Kidney (tissue), 22 donors: ENCODE measurements at places on chromosomes 2 and 18. TPM values are rescaled to one million over a fixed set of nuclear protein-coding genes. Genes with fewer than 3 reads are reported as not detected.

The PKDCC gene
- polyA plus RNA-seq: 28.1 TPM

DNA sequence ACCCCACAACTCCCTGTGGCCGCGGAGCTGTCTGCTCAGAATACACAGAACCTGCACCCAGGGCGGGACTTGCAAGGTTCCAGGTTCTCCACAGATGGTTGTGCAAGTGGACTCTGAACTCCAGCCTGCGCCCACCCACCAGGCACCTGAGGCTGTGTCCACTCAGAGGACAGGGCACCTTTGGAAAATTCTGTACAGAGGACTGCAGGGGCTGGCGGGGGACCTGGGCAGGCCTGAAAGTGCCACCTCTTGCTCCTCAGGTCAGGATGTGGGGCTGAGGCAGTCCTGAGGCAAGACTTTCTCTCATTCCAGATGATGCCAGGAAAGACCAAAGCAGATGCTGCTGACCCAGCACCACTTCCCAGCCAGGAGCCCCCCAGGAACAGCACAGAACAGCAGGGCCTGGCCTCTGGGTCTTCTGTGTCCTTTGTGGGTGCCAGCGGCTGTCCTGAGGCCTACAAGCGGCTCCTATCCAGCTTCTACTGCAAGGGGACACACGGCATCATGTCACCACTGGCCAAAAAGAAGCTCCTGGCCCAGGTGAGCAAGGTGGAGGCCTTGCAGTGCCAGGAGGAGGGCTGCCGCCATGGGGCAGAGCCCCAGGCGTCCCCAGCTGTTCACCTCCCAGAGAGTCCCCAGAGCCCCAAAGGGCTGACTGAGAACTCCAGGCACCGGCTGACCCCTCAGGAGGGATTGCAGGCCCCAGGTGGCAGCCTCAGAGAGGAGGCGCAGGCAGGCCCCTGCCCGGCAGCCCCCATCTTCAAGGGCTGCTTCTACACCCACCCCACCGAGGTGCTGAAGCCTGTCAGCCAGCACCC, 14.4 kb downstream of the ARID5A start:
- DNase-seq: no peak

GRCh38 chr18:78793313-78794070, 186.1 kb upstream of the SALL3 start:
- DNase-seq: no peak

The DTNB gene
- polyA plus RNA-seq: 23.0 TPM

GRCh38 chr2:48717846-48718245, 37.7 kb downstream of the LHCGR start:
- no peak for DNase-seq

GRCh38 chr2:149313512-149313972, 16.8 kb upstream of the LYPD6 start:
- DNase-seq: peak; percentile 80

DNA sequence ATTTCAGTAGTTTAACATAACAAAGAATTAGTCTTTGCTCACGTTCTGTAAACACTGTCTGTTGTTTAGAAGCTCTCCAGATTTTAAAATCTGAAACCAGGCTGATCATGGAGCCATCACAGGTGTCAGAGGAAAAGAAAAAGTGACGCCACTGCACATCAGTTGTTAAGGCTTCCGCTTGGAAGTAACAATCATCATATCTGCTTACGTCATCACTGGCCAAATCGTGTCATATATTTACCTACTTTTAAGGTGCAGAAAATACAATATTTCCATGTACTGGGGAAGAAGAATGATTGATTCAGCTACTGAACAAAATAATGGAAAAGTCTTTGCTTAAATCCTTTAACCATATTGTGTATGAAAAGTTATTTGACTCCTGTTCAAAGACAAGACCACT, 382.6 kb upstream of the MC4R start:
- no peak for DNase-seq

The NGEF gene
- polyA plus RNA-seq: 5.3 TPM

The TUBA4B gene
- polyA plus RNA-seq: 15.4 TPM

GRCh38 chr2:28730641-28731146, 20.9 kb upstream of the PPP1CB start:
- no peak for DNase-seq

The CRYGD gene
- not detected for polyA plus RNA-seq

- no peak for DNase-seq
These were observed 17.4 kb downstream of the ASB18 start for GRCh38 chr2:236246711-236247246.

DNA sequence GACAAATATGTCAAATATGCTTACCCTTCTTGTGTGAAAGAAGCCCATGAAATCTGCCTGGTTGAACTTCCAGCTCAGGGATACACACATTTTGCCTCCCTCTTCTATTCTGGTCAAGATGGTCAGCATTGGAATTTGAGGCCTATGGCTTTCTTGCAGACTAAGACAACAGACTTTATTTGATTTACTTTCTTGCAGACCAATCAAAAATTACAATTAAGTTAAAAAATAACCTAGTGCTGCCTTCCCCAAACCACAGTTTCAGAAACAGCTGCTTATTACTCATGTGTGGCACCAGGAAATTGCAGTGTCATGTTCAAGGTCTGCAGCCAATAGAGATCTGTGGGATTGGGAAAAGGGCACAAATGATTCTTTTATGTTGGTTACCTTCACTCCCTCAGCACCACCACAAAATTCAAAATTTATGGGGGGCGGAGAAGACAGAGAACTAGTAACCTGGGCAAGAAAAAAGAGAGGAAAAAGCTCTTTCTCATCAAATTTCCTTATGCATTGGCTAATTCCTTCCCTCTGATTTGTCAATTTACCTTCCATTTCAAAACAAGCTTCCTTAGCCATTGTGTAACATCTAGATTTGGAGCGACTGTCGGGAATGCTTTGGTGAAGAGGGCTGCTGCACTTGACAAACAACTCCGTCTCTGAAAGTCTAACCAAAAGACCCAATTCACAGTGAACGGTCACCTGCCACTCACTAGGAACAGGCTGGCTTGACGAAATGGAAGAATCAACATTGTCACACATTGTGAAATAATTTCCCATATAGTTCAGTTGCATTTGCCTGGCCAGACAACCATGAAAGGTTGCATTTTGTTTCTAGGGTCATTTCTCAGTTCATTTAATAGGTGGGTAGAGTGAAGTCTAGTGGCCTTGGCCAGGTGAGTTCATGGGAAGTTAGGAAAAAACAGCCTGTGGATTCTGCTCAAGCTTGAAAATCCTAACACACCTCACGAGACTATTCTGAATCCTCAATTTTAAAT, 100.4 kb upstream of the FZD5 start:
- no peak for DNase-seq

The CHPF gene
- 57.3 TPM for polyA plus RNA-seq

DNA sequence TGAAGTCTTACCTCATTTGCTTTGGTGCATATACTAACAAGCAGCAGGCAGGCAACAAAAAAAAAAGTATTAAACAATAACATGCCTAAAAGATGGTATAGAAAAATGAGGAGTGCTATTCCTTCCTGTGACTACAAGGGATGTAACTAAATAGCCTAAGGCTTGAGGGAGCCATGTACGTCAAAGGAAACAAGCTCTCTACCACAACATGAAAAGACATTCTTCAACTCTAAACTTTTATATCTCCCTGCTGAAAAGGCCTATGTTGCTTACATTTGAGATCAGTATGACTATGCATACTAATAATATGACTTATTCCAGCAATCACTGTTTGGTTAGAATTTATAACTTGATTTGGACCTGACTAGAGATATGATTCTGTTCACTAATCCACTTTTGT, 347.9 kb downstream of the ADCYAP1 start:
- no peak for DNase-seq

The COL5A2 gene
- polyA plus RNA-seq: 3.6 TPM

DNA sequence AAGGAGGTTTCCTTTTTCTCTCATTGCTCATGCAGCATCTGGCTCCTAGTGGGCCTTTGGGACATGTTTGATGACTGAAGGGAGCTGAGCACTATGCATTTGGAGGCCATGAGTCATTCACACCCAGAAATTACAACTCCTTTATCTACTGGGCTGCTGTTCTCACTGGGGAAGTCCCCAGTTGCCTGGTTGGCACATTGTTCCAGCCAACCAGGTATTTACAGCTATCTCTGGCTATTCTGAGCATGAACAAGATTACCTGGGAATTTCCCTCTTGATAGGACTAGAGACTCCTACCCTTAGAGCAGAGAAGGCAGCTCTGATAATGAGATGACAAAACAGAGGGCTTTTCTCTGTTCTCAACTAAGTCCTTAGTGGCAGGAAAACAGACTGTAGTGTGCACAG, 206.5 kb downstream of the SETBP1 start:
- no peak for DNase-seq

DNA sequence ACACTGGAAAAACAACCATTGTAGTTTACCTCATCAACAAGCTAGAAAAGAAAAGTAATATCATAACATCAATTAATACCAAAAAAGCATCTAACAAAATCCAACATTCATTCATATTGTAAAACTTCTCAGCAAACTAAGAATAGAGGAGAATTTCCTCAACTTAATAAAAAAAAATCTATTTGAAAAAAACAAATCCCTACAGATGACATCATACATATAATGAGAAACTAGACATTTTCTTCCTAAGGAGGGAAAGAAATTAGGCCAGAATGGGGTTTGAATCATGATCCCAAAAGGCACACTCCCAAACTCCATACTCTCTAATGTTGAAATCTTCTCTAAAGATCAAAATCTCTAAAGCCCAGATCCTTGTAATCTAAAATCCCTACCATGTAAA, 460.0 kb downstream of the IRS1 start:
- DNase-seq: no peak

GRCh38 chr18:7812431-7813063, 245.4 kb downstream of the PTPRM start:
- DNase-seq: no peak
